ENCODE measurements at places on chromosomes 4 and X.

DNA sequence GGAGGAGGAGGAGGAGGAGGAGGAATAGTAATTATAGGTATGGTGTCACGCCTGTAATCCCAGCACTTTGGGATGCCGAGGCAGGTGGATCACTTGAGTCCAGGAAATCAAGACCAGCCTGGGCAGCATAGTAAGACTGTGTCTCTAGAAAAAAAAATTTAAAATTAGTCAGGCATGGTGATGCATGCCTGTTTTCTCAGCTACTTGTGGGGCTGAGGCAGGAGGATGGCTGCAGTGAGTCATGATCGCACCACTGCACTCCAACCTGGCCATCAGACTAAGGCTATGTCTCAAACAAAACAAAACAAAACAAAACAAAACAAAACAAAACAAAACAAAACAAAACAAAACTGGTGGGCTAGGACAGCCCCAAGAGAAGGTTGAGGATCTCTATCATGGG is 3.0 kb downstream of the STARD8 start:
- DNase-seq: no peak

DNA sequence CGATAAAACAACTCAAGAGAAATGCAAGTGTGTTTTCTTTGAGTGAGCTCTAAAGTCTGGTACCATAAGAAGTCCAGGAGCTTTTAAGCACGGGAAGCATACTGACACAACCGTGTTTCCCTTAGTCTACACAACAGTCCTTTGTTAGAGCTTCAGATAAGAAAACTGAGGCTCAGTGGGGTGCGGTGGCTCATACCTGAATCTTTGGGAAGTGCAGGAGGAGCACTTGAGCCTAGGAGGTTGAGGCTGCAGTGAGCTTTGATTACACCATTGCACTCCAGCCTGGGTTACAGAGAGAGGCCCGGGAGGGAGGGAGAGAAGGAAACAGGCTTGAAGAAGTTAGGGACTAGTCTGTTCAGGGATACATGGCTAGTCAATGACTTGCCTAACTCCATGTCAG is 21.9 kb downstream of the LEF1 start:
- DNase-seq: no peak

DNA sequence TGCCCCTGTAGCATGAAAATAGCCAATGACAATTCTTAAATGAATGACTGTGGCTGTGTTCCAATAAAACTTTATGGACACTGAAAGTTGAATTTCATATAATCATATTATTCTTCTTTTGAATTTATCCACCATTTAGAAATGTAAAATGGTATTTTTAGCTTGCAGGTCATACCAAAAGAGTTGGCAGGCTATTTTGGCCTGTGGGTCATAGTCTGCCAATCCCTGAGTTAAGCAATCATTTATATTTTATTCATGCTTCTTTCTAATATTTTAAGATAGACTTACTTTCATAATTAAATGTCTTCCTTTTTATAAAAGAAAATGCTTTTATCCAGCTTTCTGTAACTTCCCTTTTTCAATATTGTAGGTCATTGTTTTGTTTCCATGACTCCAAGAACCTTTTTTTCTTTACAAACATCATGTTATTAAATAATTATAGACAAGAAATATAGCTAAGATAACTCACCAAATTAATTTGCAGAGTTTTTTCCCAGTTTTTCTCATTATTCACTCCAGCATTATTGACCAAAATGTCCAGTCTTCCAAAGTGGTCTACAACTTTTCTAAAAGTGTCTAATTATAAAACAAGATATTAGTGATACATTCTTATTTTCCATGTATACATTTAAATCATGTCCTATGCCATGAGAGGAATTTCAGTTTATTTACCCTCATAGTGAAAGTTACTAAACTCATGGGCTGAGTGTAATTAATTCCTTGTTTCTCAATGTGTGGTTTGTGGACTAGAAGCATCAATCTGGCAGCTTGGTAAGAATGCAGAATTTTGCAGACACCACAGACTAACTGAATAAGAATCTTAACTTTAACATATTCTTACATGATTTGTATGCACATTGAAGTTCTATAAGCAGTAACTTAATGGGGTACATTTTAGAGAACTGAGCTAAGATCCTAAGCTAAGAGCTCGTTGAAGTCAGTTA is 4.5 kb downstream of the HPGD start:
- no peak for DNase-seq

GRCh38 chrX:100895365-100896075 is 21.4 kb upstream of the NOX1 start:
- DNase-seq: no peak

DNA sequence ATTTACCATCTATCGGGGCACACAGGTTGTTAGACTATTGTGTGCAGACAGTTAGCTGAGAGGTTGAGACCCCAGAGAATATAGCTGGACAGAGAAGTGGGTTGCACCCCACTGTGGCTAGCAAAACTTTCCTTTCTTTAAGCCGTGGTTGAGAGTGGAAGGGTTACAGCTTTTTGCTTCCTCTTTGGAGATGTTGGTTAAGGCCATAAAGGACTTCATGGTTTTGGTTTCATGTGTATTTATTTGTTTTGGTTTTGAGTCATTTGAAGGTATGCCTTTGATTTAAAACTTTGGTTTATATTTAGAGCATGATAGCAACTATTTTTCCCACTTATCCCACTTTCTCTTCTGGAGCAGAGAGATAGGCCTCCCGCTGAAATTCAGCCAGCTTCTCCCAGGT is 274.3 kb upstream of the IL1RAPL1 start:
- no peak for DNase-seq

DNA sequence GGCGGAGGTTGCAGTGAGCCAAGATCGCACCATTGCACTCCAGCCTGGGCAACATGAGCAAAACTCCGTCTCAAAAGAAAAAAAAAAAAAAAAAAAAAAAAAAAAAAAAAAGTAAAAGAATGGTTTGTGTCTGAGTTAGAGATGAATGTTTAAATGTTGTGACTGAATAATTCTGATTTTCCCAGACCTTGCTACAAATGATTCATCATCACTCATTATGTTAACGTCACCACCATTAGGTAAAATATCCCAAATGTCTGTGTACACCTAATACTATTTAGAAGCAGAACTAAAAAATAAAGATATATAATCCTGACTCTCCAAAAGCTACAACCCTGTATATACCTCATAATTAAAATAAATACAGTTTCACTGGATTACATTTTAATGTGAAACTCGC is 70.8 kb downstream of the HHIP start:
- DNase-seq: no peak

DNA sequence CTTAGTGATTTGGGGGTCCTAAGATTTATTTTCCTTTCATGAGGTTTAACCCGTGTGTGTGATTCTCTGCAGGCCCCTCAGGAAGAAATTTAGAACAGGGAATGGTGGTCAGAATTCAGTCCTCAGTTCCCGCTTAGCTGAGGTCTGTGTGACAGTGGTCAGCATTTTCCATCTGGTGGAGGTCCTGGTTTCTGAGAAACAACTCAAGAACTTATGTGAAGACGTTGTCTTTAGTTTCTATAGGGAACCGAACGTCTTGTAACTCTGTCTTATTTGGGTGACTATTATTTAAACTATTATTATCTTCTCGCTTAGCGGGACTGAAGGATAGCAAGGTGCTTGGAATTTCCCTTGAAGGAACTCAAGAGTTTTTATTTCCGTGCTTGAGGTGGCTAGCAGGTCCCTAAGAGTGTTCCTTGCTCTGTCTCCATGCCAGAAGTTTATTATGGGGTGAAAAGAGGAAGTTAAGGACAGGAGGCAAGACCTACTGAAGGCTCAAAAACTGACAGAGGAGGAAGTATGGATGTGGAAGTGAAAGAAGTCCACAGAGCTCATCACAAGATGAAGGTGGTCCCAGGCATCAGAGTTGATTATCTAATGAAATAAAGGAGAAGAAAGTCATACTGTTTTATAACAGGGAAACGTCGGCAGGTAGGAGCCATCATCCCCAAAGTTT is 9.4 kb downstream of the MGST2 start:
- DNase-seq: no peak

- no peak for DNase-seq
These were observed 437.1 kb downstream of the MAGEB5 start for GRCh38 chrX:26653050-26653449.

DNA sequence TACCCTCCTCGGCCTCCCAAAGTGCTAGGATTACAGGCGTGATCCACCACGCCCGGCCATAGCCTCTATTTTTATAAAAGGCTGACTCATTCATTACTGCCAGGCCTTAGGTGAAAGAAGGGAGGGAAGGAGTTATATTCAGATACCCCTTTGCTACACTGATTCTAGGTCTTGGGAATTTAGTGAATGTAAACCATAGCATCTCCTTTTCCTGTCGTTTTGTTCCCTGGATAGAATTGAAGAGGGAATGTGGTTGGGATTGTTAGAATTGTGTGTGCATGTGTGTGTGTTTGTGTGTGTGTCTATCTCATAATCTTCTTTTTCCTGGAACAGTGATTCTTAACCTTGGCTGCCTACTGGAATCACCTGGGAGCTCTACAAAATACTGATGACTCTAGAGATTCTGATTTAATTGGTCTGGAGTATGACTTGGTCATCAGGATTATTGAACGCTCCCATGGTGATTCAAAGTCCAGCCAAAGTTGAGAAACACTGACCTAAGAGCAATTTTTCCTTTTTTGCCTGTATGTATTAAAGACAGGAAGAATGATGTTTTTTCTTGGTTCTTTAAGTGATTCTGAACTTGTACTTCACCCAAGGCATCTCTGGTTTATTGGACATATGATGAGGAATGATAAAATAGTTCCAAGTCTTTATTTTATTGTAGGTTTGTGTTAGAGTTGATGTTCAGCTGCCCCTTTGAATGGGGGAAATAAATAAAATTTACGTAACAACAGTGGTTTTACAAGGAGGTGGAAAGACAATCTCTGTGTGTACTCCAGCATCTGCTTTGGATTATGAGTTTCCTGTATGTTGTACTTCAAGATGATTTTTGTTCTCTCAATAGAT is 37.0 kb downstream of the NAP1L5 start:
- DNase-seq: no peak

DNA sequence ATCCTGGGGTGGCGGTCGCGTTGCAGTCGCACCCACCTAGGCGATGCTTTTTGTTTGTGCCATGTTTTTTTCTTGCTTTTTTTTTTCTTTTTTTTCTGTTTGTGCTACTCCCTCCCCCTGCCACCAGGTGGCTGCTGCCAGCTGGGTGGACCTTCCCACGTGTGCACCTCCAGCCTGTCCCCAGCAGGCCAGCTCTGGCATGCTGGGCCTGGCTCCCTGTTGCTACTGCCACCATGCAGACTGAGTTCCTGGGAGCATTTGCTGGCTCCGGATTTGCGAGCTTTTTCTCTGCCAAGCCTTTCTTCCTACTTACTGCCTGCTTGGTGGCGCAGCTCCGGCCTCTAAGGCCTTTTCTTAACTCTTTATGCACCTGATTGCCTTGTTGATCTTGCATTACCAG is 161.2 kb upstream of the WDFY3 start:
- no peak for DNase-seq

DNA sequence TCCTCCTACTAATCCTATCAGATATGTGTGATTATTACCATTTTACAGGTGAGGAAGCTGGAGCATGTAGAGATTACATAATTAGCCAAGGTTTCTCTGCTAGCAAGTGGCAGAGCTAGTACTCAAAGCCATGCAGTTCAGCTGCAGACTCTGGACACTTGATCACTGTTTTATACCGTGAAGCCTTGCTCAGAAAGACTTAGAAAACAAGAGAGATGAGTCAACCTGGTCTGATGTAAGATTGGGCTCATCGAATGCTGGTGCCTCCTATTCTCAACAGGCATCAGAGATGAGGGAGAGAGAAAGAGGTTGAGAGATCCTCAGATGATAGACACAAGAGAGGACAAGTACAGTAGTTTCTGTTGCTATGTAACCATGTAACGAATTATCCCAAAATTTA is 19.0 kb upstream of the PDE5A start:
- no peak for DNase-seq

GRCh38 chr4:101556842-101557241 is 209.5 kb upstream of the PPP3CA start:
- DNase-seq: no peak

DNA sequence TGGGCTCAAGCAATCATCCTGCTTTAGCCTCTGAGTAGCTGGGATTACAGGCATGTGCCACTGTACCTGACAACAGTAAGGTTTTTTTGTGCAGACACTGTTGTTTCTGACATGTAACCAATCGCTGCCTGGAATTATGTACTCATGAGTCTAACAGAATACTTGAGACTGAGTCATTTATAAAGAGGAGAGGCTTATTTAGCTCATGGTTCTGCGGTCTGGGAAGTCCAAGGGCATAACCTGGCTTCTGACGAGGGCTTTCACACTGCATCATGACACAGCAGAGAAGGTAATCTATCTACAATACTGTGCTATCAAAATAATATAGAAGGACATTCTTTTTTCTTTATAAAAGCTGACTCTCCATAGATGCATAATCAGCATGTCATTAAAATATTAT is 115.5 kb upstream of the STOX2 start:
- DNase-seq: no peak

- DNase-seq: no peak
These were observed 2.0 kb upstream of the ATRX start for GRCh38 chrX:77788050-77788449.

GRCh38 chr4:151540728-151541388 is 131.9 kb downstream of the FHIP1A start:
- DNase-seq: no peak

- DNase-seq: no peak
These were observed 10.5 kb upstream of the NDUFC1 start for GRCh38 chr4:139312552-139313332.

- DNase-seq: no peak
These were observed 275.2 kb downstream of the TRIML1 start for GRCh38 chr4:188414441-188414840.

GRCh38 chr4:21415728-21416127 is 532.8 kb downstream of the KCNIP4 start:
- DNase-seq: no peak

DNA sequence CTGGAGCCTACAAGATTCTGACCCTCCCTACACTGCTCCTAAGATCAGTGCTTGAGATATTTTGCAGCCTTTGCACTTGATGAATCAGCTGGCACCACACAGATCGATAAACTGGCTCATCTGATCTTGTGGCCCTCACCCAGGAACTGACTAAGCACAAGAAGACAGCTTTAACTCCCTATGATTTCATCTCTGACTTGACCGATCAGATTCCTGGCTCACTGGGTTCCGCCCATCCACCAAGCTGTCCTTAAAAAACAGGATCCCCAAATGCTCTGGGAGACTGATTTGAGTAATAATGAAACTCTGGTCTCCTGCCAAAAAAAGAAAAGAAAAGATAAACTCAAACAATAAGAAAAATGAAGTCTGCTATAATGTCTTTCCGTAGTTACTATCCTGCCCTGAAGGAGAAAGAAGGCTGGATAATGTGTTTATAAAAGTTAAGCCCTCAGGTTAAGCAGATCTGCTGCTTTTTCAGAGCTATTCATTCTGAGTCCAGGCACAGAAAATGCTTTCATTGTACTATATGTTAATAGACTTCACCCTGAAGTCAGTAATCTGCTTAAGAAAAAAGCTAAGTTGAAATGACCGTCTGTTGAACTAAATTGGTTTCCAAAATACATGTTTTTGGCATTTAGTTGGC is 795.2 kb downstream of the TRIML1 start:
- no peak for DNase-seq

GRCh38 chr4:101806914-101807313 is 16.4 kb downstream of the BANK1 start:
- no peak for DNase-seq

Data from stimulated activated CD8-positive, alpha-beta memory T cell treated with anti-CD3 and anti-CD28 coated beads, Interleukin-12 subunit alpha, Interleukin-12 subunit beta, amount 100 ng/mL, for 1 hour (primary cell).